ENCODE measurements at places on chromosomes 16 and 17.
A peak's percentile ranks its signal among the peaks of the same experiment; 100 is the strongest.

DNA sequence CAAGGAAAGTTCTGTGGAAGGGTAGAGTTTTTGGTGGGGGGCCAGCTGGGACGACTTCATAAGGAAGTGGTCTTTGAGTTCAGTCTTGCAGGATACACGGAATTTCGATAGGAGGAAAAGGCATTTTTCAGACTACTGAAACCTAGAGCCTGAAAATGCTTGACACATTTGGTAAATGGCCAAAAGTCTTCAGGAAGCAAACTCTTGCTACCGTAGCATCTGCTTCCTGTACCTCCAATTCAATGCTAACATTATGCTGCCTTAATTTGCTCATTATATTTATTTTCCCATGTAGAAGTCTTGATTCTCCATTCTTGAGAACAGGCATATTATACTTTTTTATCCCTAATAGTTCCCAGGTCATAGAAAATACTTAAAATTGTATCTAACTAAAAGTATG is 129.3 kb upstream of the MED13 start:
- no peak for DNase-seq

- peak; percentile 81 for DNase-seq
Measured at GRCh38 chr17:65690626-65691310, 129.3 kb upstream of the AXIN2 start.

DNA sequence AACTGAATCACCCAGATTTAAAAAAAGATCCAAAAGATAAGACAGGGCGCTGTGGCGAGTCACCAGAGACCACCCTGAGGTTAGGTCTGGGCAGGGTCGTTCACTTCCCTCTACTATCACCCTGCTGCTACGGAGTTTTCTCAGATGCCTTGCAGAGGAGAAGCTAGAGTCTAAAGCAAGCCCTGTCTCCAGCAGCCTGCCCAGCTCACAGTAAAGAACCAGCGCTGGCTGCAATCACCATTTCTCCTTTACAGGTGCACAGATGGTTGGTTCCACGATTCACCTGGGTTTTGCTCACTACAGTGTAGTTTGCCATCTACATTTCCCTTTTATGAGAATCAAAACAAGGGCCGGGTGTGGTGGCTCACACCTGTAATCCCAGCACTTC is 71.3 kb downstream of the SRCIN1 start:
- DNase-seq, result peak; percentile 30

DNA sequence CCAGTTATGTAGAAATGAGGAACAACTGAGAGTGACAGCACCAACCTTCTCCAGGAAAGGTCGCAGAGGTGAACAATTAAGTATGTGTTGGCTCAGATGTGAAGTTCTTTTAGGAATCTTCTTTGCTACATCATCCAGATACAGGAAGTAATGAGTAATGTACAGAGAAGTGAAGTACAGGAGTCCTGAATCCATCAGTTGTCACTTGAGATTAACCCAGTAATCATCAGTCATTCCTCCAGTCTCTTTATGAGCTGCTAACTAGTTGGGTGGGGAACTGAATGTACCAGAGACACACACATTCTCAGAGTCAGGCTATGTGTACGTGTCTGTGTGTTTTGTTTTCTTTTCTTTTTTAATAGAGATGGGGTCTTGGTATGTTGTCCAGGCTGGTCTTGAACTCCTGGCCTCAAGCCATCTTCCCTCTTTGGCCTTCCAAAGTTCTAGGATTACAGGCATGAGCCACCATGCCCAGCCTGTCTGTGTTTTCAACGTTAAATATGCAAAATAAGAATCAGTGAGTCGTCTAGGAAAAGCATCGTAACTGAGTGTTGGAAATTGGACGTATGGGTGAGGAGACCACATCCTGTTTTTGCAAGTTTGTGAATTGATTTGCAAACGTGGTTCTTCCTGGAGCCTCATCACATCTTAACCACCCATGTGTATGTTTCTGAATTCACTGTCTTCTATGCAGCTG is 19.9 kb downstream of the ZNF200 start:
- DNase-seq, result no peak

GRCh38 chr17:61737820-61738219 is 125.5 kb downstream of the BRIP1 start:
- no peak for DNase-seq

DNA sequence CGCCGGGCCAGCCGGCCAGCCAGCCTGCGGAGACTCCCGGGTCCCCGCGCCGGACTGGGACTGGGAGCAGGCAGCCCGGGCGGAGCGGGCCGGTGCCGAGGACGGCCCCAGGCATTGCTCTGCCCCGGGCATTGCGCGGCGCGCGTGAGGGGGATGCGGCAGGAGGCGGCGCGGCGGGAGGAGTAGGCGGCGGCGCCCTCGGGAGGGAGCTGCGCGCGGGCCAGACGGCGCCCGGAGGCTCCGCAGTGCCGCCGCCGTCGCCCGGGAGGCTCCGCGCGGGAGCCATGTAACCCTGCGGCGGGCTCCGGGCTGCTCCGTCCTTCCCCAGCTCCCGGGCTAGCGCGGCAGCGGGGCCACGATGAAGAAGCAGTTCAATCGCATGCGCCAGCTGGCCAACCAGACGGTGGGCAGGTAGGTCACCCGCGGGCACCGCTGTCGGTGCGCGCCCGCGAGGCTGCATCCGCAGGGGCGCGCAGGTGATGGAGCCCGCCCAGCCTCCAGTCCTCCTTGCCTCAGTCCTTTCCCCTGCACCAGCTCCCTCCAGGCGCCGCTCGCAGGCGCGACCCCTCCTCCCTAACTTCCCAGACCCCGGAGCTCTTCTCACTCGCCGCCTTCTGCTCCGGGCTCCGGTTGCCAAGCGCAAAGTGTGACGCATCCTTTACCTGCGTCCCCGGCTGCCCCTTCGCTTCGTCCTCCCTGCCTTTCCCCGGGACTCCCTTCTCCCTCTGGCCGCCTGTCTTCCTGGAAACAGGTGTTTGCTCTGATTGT is at the start of gene ARHGAP44:
Gene ARHGAP44, plus strand, starts transcription at position 18 of the 768 bp plus-strand sequence. Its CDS starts 341 bp downstream, at position 359.
- DNase-seq, result no peak

All from DMS53 (cell line).